ENCODE measurements at places on chromosomes 13 and 19.

- no peak for DNase-seq
These were observed 98.8 kb upstream of the CACNA1A start for GRCh38 chr19:13604902-13605586.

DNA sequence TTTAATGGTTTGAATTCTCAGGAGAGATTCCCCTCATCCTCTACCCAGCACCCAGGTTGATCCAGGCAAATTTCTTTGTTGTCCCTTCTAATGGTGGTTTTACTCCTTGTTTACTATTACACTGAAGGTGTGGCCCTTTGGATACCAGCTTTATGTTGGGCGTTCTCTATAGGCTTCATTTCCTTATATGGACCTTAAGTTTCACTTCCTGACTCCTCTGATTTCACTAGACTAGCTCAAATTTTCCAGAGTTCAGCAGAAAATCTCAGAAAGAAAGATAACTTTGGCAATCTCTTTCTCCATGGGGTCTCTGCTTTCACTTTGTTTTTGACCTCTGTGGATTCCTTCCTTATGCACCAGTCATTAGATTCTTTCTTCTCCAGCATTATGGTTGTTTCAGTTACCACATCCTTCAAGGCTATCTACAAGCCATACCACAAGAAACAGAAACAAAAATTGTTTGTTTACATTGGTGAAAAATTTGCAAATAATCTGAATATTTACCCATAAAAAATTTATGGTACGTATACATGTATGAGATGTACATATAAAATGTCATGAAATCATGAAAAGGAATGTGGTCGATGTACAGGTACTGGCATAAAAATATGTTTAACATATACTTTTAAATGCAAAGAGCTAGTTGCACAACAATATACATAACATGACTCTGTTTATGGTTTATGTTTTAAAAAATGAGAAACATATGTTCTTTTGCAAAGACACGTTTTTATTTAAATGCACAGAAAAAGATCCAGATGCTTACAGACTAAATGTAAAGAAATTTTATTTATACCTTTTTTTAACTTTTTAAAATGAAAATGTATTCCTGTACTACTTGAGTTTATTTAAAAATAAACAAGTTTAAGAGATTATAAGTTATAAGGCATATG, 212.6 kb downstream of the LACC1 start:
- no peak for DNase-seq

- no peak for DNase-seq
These were observed 114.0 kb upstream of the KL start for GRCh38 chr13:32902029-32902780.

DNA sequence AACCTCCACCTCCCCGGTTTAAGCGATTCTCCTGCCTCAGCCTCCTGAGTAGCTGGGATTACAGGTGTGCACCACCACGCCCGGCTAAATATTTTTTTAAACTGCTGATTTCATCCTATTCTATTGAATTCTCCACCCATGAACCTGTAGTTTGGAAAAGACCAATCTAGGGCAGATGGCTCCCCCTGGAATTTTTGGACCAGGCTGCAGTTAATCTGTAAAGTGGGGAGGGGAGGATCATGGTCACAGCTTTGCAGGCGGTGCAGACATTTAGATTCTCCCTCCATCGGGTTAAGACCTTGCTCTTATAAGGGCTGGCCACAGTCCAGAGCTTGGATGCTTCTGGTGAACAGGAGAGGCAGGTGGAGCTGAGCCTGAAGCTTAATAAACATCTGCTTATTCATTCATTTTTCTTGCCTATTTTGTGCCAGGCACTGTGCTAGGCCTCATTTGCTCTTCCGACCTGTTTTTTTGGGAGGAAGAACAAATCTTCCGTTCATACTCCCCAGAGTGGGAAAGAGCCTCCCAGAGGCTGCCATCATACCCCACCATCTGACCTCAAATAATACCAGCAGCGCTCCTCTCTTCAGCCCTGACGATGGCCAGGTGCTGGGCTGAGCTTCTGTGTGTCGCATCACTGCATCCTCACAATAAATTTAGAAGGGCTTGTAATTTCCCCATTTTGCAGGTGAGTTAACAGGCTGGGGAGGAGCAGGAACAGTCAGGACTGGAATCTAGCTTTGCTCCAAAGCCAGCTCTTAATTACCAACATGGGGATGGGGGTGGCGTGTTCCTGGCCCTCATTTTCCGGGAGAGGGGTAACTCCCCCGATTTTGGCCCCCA, 902 bp upstream of the CCDC106 start:
- no peak for DNase-seq

Data from anterior cingulate cortex (tissue), 58 donors.